ENCODE measurements at places on chromosomes 2 and 18. TPM values are rescaled to one million over a fixed set of nuclear protein-coding genes. Genes with fewer than 3 reads are reported as not detected.

GRCh38 chr18:76823161-76823538, 793 bp downstream of the ZNF236 start:
- DNase-seq, result peak; percentile 73

- DNase-seq, result no peak
These were observed 145.5 kb downstream of the ACKR3 start for GRCh38 chr2:236715077-236715476.

GRCh38 chr18:68960355-68960754, 162.5 kb downstream of the CCDC102B start:
- no peak for DNase-seq

GRCh38 chr2:207836521-207837133, 66.9 kb upstream of the FZD5 start:
- DNase-seq, result no peak

DNA sequence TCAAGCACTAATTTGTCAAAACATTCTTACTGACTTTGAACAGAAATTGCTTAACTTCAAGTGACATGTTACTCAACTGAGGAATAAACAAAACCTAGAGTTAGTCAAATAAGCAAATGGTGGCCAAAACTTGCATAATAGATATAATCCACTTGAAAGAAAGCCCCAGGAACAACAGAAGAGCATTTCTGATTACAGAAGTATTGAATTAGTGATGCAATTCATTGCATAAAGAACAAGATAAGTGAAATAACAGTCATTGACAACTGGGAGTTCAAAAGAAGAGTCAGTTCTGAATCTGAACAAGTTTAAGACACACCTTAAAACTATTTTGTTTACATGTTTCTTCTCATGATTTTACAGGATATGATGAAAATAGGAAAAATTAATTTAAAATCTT, 30.8 kb downstream of the COBLL1 start:
- no peak for DNase-seq

- no peak for DNase-seq
These were observed 661.7 kb upstream of the NRXN1 start for GRCh38 chr2:51693640-51694039.

The AGXT gene
- total RNA-seq, result not detected

The KLHL29 gene
- total RNA-seq, result 15.1 TPM

DNA sequence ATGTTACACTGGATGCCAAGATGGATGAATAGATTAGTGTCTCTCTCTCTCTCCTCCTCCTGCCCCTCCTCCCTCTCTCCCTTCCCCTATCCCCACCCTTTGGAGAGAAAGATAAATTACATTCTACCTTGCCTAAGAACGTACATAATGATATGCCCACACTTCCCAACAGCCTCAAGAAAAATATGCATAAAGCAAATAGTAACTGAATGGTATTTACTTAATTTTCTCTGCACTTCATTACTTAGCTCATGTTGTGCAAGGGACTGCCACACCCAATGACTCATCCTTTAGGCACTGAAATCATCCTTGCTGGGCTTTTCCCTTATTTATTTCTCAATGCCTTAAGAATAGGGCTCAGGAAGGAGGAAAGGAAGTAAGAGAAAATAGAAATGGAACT, 137.3 kb upstream of the PID1 start:
- no peak for DNase-seq

- no peak for DNase-seq
These were observed 3.8 kb downstream of the SEC11C start for GRCh38 chr18:59143441-59143840.

- peak; percentile 67 for DNase-seq
These were observed 93.8 kb downstream of the NRP2 start for GRCh38 chr2:205776139-205776538.

The KLHL14 gene
- total RNA-seq, result 0.72 TPM

DNA sequence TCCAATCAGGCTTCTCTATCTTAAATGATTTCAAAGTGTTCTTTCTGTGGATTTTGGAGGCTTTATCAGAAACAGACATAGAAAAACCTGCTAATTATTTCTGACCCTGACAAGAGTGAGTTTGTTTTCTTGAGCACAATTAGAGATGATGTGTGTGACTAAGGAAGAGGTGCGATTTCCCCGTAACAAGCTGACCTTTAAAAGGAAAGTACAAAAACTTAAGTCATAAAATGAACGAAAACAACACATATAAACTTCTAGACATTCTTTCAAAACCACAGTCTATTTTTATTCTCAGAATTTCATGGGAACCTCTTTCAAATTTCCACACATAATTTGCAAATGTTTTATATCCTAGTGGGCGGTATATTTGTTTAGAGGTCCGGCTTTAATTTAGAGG, 604.8 kb downstream of the CPS1 start:
- no peak for DNase-seq

GRCh38 chr2:20362701-20363435, 12.2 kb upstream of the PUM2 start:
- DNase-seq, result no peak

- no peak for DNase-seq
These were observed 136.2 kb downstream of the RGPD3 start for GRCh38 chr2:106332054-106332453.

- no peak for DNase-seq
These were observed 111.7 kb downstream of the BCL11A start for GRCh38 chr2:60441800-60442199.

The RIT2 gene
- not detected for total RNA-seq

DNA sequence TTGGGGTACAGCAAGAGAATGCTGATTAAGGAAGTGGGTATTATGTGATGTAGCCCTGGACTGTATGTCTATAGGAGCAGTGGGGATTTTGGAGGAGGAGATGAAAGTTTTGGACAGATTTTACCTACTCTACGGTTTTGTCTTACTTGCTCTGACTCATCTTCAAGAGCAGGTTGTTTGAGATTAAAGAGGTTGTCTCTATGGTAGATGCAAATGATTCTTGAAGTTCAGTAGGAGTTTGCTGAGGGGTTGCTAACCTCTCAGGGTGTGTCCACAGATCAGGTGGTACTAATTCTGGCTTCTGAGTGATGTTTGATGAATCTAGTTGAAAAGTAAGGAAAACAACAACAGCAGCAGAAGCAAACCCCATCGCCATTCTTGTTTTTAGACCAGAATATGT, 9.7 kb upstream of the SERPINB12 start:
- DNase-seq, result no peak

Data from upper lobe of right lung (tissue), 1 donor.